T-helper 2 cell (primary cell): ENCODE measurements at places on chromosomes 7 and 10.

DNA sequence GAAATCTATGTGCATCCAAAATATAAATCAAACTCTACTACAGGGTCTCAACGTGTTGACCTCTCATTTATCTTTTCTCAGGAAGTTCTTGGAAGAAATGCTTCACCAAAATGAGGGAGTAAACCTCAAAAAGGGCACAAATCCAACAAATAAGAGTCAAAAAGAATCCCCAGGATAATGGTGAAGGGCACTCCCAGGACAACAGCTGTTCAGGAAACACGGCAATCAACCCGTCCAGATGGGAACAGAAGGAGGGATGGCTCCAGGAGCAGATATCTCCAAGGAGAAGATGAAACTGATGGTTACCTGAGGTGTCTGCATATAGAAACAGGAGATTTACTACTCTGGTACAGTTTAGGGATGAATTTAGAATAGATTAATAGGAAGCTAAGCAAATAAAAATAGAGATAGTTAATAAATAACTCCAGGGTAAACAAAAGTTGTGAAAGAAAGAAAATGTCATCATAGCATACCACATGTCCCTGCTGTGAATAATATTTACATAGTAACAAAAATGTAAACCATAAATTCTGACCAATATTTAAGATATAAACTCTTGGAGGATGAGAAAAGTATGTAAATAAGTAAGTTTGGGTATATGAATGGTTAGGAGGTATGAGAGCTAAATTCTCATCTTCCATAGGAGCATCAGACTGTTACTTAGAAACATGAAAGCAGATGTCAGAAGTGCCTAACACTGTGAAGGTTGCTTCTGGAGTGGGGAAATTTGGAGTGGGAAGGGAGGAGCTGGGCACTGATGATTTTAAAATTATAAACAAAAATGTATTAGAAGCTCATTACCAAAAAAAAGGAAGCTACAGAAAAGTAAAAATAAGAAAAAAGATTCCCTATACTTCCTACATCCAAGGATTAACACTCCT is 237.5 kb upstream of the HPS1 start:
- no peak for DNase-seq

- DNase-seq, result no peak
These were observed 9.9 kb downstream of the TTYH3 start for GRCh38 chr7:2641406-2642393.

DNA sequence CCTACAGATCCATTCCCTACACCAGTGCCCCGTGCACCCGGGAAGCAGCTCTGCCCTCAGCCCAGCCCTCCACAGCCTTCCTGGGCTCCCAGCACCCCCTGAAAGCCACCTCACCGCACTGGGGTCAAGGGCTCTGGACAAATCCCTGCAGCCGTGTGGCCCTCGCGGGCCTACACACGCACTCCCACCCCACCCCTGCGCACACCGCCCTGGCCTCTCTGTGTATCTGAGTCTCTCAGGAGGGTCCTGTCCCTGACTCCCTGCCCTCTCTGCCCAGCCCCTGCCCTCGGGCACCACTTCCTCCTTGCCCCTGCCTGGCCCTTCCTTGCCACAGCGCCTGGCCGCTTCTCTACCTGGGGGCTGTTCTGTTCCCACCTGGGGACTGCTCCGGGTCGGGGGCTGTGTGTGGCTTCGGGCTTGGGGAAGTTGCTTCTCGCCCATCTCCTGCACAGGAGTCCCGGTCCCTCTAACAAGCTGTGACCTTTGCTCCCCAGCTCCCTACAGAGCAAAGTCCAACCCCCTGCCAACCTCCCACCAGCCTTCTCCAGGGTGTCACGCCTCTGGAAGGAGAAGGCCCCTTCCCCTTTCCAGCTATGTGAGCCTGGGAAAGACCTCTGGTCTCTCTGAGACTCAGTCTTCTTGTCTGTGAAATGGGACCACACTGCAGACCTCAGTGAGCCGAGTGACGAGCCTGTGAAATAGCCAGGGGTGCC is 1.5 kb downstream of the TMEM184A start:
- no peak for DNase-seq

DNA sequence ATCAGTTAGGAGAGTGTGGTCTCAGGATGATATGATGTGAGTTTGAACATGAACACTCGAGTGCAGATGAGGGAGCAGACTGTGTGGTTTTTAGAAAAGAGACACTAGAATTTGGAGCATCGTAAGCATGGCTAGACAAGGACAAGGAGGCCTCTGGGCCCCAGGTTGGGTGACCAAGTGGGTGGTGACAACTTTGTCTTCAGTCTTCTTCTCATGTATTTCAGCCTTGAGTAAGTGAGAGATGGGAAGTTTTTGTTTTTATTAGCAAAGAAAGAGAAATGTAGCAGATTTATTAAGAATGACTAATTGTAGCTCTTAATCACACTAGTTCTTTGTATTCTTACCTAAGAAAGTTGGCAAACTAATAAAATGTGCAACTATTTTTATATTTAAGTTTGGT is 16.3 kb downstream of the TES start:
- DNase-seq, result no peak

- DNase-seq, result no peak
These were observed 90.5 kb downstream of the CDC14C start for GRCh38 chr7:49014870-49015269.

DNA sequence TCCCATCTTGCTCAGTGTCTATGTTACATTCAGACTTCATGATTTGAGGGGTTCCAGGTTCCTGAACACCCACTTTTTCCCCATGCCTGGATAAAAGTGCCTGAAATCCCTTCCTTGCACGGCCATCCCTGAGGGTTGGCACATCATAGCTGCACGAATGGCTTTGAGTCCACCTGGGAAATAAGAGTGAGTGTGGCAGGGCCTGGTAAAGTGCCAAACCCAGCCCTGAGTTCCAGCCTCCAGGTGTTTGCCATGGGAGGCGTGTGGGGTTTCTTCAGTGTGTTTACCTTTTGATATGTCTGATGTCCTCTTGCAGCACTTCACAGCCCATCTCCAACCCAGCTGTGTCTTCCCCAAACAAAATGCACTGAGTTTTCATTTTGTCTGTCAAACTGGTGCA is 145.7 kb downstream of the PAXIP1 start:
- DNase-seq, result no peak

GRCh38 chr10:95464280-95464679 is 96.9 kb downstream of the SORBS1 start:
- DNase-seq, result no peak

- DNase-seq, result no peak
These were observed 117.6 kb downstream of the LRRC4 start for GRCh38 chr7:127913686-127914085.

DNA sequence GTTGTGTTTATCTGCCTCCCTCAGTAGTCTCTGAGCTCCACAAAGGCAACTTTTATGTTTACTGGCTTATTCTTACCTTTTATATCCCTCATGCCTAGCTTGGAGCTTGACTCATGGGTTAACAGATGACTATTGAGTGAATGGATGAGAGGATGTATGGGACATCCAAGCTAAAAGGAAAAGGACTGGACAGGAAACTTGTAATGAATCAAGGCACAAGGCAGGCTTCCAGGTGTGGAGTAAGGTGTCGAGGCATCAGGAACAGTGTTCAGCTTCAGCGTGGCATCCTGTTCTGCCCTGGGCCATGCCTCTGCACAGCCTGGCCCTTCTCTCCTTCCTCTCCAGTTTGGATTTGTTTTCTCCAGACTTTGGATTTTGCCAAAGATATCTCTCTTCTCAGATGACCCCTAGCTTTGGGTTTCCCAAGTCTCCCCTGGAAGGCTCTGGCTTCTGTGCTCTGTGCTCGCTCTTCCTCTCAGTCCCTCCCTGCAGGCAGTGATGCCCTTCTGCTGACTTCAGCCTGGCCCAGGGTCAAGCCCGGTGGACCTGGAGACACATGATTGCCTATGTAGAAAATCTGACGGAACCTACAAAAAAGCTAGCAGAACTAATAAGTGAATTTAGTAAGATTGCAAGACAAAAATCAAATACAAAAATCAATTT is 367.3 kb downstream of the CXCL12 start:
- DNase-seq, result no peak

DNA sequence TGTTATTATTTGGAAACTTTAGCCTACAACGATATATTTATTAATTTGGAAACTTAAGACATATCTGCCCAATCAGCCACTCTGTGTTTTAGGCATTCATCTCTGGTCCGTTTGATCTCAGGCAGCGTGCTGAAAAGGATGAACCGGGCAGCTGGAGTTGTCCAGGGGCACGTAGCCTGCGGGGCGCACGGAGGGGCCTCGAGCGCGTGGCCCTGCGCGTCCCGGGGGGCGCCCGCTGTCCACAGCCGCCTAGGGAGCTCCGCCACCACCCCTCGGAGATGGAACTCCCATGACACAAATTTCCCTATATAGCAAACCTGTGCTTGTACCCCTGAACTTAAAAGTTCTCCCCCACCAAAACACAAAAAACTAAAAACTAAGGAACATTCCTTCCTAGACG is 24.3 kb upstream of the MKI67 start:
- no peak for DNase-seq

DNA sequence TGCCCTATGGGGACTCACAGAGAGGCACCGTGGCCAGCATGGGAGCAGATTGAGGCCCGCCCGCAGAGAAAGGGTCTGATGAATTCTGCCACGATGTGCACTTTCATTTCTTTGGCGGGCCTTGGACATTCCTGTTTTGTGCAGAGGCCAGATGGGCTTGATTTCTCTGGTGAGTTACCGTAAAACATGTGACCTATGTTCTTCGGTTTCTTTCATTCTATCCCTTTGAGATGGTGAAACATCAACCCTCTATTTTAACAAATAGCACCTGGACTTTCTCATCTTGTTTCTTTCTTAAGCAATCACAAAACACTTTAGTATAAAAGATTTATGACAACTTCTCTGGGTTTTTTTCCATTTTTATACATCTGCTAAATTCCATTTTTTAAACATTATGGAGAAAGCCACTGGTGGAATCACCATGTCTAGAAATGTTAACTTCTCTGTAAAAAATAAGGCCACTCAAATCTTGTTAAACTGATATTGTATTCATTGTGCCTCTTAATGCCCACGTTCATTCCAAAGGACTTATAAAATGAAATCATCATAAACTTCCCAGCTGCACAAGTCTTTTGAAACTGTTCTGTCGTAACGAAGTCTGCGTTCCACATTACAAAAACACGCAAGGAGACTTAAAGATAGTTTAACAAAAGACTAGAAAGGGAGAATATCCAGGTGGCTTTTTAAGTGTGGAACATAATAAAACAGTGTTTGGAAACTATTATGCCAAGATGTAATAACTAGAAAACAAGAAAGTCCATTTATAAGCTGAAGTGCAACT is 21.4 kb upstream of the ODAD2 start:
- DNase-seq, result no peak

DNA sequence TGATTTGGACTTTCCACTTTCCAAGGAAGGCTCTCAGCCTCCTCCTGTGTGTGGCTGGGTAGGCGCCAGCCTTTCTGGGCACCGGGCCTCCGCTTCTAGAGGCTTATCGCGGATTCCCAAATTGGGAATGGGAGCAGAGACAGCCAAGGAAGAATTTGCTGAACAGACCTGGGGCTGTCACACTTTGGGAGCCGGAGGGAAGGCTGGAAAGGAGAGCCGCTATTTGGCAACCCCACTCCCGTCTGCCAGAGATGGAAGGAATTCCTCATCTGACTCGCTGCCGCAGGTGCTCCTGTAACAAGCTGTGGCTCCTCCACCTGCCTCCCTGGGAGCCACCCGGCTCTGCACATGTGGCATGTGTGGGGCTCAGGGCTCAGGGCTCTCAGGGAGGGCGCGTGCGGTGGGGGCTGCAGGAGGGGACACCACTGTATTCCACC is 50.8 kb upstream of the ECHDC3 start:
- no peak for DNase-seq

- DNase-seq, result no peak
These were observed 522.9 kb downstream of the PARD3 start for GRCh38 chr10:34292194-34292565.
